Fibroblast of lung (primary cell): ENCODE measurements at places on chromosomes 3 and 15. TPM values are rescaled to one million over a fixed set of nuclear protein-coding genes. Genes with fewer than 3 reads are reported as not detected.

PPIB gene
- 1,174 and 1,227 TPM in 2 replicates for polyA plus RNA-seq

TPRG1 gene
- polyA plus RNA-seq, result 0.32 and 0.47 TPM in 2 replicates

TTLL13 gene
- polyA plus RNA-seq, result 0.03 and 0.08 TPM in 2 replicates

ACTRT3 gene
- polyA plus RNA-seq, result 1.8 and 2.8 TPM in 2 replicates

RARB gene
- 2.3 and 13.3 TPM in 2 replicates for polyA plus RNA-seq

CPN2 gene
- polyA plus RNA-seq, result not detected in 2 replicates

ECE2 gene
- polyA plus RNA-seq, result not detected in 2 replicates

P2RY12 gene
- polyA plus RNA-seq, result 0.34 and 0.45 TPM in 2 replicates

GOLGA6L22 gene
- polyA plus RNA-seq, result not detected in 2 replicates

WDR72 gene
- polyA plus RNA-seq, result not detected in 2 replicates

HYAL1 gene
- polyA plus RNA-seq, result 1.8 and 2.5 TPM in 2 replicates

HDC gene
- not detected in 2 replicates for polyA plus RNA-seq

SEC61A1 gene
- polyA plus RNA-seq, result 509 and 525 TPM in 2 replicates

EXD1 gene
- 0.02 TPM in 1 of 2 replicates, not detected in the other for polyA plus RNA-seq

PIF1 gene
- polyA plus RNA-seq, result 5.1 and 5.2 TPM in 2 replicates

TTBK2 gene
- polyA plus RNA-seq, result 4.3 and 5.6 TPM in 2 replicates

AADACL2 gene
- polyA plus RNA-seq, result not detected in 2 replicates

MORC1 gene
- not detected in 2 replicates for polyA plus RNA-seq
